ENCODE measurements at places on chromosomes 13 and 19. TPM values are rescaled to one million over a fixed set of nuclear protein-coding genes. Genes with fewer than 3 reads are reported as not detected.

GRCh38 chr13:52969373-52969772 is 59.2 kb upstream of the OLFM4 start:
- DNase-seq: no peak

Gene PPP2R1A
- polyA plus RNA-seq: 277 TPM

DNA sequence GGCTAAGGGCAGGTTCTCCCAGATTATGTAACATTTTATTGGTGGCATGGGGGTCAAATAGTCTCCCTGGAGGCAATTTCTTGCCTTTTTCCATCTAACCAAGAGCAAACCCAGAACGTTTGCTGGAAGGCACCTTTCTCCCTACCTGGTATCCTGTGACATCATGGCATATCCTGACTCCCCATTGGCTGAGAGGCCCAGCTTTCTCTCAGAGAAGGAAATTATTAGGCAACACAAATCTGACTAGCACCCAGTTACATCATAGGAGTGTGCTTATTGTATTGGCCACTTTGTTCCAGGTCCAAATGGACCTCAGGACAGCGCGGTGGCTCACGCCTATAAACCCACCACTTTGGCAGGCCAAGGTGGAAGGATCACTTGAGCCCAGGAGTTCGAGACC is 13.0 kb downstream of the NTN5 start:
- DNase-seq: peak; percentile 43

- no peak for DNase-seq
Observed at GRCh38 chr19:19575411-19575810, 37.3 kb downstream of the CILP2 start.

DNA sequence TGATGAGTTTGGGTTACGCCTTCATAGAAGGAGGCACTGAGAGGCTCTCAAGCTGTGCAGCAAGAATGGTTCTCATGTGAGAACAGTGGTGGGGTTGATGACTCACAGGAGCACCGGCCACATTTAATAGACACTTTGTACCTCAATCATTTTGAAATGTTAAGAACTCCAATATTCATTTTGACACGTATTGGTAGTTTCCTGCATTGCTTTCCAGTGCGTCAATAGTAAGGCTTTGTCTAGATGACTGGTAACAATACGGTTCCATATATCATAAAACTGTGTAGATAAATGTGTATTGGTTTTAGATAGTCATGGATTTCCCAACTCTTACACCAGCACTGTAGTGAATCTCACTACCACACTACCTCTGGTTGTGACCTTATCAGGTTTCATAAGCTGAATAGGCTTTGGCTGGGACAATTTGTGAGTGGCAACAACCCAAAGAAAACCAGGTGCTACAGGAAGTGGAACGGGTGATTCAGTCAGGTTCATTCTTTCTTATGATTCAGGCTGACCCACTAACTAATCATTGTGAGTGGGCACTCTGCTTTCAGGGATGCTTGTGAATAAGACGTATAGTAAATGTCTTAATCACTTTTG is 362.6 kb downstream of the KLF5 start:
- peak; percentile 8 for DNase-seq

All from GM23248 (cell line).